Suppressor macrophage treated with lipopolysaccharide for 1 hour (primary cell): ENCODE measurements at places on chromosomes 2 and 18.

DNA sequence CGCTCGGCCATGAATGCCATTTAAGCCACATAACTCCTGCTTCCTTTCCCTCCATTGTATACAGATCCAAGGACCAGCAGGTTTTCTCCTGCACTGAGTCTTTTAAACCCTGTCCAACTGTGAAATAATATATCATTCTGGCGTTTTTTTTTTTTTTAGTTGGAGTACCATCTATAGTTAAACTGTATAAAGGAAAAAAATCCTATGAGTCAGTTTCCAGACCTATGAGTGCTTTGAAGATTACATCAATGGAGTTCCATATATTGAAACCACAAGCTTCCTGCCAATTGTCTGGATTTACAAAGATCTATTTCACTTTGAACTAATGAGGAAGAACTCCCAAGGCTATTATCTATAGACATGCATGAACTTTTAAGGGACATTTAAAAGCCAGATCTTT, 2.4 kb upstream of the MALT1 start:
- DNase-seq = peak; percentile 65

DNA sequence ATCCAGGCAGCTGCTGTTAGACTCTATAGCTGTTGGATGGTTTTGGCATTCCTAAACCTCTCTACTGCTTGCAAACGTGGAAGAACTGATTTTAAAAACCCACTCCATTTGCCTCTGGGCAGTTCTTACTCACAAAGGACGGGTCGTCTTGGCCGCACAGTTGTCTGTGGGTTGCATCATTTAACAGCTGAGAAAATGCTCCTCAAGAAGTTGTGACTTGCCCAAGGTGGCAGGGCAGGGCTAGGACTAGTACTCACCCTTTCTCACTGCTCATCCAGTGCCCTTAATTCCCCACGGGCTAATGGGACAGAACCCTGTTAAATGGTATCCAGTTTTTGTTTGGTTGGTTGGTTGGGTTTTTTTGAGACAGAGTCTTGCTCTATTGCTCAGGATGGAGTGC, 997 bp upstream of the DRC1 start:
- no peak for DNase-seq

DNA sequence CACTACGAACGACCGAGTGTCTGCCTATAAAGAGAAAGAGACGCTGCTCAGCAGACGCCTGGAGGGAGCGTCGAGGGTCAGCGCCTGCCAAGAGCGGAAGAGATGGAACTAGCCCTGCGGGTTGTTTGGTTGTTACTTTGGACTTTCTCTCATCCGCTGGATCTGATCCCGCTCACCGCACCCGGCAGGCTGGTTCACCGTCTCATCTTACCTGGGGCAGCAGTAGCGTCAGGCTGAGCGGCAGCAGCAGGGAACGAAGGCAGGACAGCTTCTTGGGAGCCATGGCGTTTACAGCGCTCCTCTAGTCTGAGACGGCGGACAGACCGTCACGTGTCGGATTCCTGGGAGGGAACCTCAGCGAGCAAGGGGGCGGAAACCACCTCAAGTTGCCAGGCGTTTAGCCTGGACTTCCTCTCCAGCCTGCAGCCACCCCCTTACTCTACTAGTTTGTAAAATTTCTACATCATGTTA, 1.9 kb downstream of the GLB1L start:
- DNase-seq = peak; percentile 62

DNA sequence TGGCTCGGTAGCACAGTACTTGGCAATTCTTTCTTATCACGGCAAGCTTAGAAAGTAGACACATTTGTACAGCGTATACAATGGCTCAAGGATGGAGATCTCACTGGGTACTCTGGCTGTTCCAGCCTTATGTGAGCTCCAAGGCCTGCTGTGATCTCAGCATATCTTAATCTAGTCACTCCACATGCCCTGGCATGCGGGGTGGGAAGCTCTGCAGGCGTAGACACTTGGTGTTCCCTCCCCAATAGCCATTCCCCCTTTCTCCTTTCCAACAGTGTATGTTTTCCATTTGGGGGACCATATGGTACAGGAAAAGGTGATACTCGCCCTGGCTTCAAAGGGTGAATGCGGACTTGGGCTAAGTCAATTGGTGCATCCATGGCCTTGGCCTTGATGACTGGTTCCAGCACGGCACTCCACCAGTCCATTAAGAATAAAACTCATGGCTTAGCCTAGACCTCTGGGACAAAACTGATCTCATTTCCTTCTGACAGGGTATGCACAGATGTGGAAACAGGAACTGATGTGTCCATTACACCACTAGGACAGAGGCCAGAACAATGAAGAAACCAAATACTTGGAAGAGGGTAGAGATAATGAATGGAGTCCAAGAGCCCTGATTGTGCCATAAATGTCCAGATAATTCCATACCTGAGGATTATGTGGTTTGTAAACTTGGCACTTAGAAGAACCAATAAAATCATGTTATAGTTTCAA, 28.4 kb downstream of the TGIF1 start:
- peak; percentile 72 for DNase-seq

DNA sequence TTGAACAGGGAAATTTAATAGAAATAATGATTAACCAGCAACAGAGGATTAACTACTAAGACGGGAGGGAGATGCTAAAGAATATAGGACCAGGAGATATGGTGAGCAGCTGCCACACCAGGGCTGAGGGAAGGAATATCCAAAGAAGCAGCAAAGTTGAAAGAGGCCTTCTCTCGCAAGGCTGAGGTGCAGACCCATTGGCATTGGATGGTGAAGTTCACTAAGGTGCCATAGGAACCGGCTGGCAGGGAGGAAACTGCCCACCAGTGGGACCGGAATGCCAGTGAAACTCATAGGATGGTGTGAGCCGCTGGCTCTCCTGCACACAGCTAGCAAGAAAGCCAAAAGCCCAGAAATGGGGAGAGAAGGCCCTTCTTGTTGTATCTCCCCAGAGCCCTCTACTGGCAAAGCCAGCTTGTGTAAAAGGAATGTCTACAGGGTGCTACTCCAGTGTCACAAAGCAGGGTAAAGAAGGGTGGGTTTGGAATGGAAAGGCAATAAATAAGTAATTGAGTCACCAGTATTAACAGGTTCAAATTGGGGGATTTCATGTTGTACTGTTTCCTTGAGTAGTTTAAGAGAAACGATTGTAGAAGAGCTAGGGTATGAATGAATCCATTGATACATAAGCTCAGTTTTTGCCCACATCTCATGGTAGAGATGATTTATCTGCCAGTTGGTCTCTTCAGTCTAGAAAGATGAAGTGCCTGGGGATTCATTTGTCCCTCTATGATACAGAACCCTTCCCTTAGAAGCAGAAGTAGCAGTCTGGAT, 36.0 kb downstream of the FARP2 start:
- peak; percentile 21 for DNase-seq

GRCh38 chr18:79507076-79507545, 111.4 kb downstream of the NFATC1 start:
- peak; percentile 41 for DNase-seq

DNA sequence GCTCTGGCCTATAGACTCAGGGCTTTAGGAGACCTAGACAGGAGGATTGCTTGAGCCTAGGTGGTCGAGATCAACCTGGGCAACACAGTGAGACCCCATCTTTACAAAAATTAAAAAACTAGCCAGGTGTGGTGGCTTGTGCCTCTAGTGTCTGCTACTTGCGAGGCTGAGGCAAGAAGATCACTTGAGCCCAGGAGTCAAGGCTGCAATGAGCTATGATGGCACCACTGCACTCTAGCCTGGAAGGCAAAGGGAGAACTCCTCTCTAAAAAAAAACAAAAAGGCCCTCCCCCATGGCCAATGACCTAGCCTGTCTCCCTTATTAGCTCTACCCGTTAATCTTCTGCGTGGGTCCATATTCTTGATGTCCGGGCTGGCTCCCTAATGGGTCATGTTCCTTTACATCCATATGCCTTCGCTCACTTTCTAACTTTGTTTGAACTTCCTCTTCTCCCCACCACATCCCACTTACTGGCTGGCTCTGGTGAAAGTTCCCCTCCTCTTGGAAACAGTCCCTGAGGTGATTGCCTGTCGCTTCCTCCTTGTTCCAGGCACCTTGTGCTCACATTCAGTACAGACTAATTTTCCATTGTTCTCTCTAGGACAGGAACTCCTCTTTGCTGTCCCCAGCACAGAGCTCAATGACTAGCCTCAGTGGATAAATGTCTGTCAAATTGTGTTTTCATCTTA, 103.0 kb downstream of the AFF3 start:
- DNase-seq = peak; percentile 66

DNA sequence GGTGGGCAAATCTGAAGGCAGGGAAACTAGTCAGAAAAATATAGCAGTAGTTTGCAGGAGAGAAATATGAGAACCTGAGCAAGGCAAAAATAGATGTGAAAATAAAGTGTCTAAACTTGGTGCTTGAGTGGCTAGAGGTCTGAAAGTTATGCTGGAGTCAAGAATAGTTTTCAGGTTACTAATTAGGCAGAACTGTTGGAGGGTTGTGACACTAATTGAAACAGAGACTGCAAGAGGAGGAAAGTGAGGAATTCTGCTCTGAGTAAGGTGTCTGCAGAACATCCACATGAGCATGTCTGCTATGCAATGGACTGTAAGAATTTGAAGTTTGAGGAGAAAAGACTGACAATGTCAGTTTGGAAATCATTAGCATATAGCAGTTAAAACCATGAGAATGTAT, 444.0 kb upstream of the LRRTM1 start:
- no peak for DNase-seq

GRCh38 chr2:46163098-46163430, 134.1 kb upstream of the EPAS1 start:
- peak; percentile 65 for DNase-seq

- DNase-seq = no peak
Observed at GRCh38 chr2:107349329-107349728, 463.4 kb upstream of the ST6GAL2 start.

DNA sequence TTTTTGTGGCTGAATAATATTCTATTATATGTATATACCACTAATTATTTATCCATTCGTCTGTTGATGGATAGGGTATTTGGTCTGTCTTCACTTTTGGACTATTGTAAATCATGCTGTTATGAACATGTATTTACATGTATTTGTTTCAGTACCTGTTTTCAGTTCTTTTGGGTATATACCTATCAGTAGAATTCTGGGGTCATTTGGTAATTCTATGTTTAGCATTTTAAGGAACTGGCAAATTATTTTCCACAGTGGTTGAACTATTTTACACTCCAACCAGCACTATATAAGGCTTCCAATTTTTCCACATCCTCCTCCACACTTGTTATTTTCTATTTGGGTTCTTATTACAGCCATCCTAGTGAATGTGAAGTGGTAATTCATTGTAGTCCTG, 12.4 kb upstream of the TANK start:
- DNase-seq = no peak

DNA sequence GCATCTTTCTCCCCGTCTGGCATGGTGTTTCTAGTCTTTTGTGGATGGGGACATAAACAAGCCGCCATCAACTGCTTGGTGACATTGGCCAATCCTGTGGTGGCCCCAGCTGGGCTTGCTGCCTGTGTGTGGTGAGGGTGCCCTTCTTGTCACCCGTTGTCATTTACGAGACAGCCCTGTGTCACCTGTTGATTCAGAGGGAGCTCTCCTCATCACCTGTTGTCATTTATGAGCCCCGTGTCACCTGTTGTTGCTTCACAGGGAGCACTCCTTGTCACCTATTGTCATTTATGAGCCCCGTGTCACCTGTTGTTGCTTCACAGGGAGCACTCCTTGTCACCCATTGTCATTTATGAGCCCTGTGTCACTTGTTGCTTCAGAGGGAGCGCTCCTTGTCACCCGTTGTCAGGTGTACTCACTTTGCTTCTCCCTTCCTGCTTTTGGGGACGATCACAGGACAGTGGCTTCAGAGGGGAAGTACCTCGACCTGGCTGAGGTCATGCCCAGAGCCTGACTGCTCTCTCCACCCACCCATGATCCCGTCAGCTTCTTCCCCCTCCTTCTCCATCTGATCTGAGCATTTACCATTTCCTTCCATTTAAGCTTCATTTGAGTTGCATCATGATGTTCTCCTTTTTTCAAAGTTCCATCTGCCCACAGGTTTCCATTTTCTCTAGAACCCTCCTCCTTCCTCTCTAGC, 29.1 kb downstream of the HPCAL1 start:
- peak; percentile 91 for DNase-seq

- no peak for DNase-seq
Observed at GRCh38 chr2:8570637-8571036, 111.2 kb upstream of the ID2 start.

DNA sequence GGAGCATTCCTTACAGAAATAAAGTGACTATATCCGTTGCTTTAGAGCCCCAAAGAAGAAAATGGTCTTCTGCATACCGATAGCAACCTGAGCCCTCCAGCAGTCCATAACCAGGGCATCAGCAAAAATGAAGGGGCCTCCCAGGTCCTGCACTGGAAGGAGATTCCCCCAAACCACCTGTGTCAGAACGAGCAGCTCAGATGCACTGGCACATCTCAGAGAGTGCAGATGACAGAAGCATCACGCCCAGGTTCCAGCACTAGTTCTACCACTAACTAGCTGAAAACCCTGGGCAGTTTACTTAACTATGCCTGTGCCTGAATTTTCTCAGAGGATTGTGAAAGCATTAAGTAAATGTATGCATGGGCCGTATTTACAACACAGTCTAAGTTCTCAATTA, 466.7 kb upstream of the MYT1L start:
- no peak for DNase-seq

DNA sequence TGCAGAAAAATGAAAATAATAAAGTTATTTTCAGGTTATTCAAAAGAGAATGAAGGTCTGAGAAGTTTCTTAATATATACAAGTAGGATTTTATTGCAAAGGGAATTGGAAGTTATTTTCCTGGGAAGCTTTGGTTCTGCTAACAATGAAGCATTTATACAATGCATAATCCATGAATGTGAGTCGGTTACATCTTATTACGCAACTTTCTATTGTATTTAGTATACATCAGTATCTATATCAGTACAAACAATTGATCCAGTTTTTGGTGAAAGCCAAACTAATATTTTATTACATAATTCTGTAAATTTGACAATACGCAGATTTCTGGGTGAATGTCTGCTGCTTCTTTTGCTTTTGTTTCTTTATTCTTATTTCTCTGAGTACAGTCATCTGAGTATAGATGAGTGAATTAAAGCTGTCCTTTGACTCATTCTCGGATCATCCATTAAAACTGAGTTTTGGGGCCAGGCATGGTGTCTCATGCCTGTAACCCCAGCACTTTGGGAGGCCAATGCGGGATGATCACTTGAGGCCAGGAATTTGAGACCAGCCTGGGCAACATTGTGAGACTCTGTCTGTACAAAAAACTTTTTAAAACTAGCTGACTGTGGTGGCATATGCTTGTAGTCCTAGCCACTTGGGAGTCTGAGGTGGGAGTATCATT, 108.5 kb downstream of the SOCS6 start:
- DNase-seq = no peak

DNA sequence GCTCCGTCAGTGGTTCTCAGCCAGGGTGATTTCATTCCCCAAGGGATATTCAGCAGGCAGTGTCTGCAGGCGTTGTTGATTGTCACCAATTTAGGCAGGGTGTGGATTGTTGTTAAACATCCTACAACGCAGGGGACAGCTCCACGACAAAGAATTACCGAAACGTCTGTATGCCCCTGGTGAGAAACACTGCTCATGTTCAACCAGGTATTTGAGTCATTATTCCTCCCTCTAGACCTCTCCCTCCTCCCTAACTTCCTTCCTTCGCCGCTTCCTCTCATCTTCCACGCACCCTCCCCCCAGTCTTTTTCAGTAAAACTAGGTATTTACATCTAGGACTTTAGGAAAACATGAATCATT, 50.8 kb downstream of the NCK2 start:
- no peak for DNase-seq

GRCh38 chr2:212538305-212539071, at the start of gene ERBB4:
TSS of gene ERBB4 (minus strand) at chr2:212538802. CDS start at chr2:212538530, 272 bp downstream.
- no peak for DNase-seq

- DNase-seq = peak; percentile 14
Observed at GRCh38 chr2:100546469-100546868, 16.3 kb upstream of the PDCL3 start.
